ENCODE measurements at places on chromosomes 11 and 22. TPM values are rescaled to one million over a fixed set of nuclear protein-coding genes. Genes with fewer than 3 reads are reported as not detected.

The OR52A5 gene
- total RNA-seq = not detected

The FOXR1 gene
- not detected for total RNA-seq

The UBASH3B gene
- total RNA-seq = 18.5 TPM

The FAM181B gene
- not detected for total RNA-seq

The GUCY1A2 gene
- not detected for total RNA-seq

The FOSL1 gene
- 11.9 TPM for total RNA-seq

The GALNT18 gene
- 2.4 TPM for total RNA-seq

- DNase-seq = no peak
These were observed 16.5 kb downstream of the TOLLIP start for GRCh38 chr11:1292644-1293618.

DNA sequence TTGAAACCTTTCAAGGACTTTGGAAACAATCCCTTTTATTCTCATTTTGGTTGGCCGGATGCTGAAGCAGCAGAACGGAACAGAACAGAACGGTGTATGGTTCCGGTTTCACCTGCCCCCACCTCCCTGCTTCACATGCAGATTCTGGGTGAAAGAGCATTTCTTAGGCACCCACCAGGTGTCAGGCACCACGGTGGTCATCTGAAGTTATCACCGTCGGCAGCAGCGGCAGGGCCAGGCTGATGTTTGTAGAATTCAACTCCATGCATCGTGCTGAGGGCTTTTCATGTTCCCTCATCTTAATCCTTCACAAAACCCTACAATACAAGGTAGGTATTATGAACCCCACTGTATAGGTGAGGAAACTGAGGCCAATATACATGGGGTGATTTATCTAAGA, 13.6 kb upstream of the PHF21B start:
- no peak for DNase-seq

DNA sequence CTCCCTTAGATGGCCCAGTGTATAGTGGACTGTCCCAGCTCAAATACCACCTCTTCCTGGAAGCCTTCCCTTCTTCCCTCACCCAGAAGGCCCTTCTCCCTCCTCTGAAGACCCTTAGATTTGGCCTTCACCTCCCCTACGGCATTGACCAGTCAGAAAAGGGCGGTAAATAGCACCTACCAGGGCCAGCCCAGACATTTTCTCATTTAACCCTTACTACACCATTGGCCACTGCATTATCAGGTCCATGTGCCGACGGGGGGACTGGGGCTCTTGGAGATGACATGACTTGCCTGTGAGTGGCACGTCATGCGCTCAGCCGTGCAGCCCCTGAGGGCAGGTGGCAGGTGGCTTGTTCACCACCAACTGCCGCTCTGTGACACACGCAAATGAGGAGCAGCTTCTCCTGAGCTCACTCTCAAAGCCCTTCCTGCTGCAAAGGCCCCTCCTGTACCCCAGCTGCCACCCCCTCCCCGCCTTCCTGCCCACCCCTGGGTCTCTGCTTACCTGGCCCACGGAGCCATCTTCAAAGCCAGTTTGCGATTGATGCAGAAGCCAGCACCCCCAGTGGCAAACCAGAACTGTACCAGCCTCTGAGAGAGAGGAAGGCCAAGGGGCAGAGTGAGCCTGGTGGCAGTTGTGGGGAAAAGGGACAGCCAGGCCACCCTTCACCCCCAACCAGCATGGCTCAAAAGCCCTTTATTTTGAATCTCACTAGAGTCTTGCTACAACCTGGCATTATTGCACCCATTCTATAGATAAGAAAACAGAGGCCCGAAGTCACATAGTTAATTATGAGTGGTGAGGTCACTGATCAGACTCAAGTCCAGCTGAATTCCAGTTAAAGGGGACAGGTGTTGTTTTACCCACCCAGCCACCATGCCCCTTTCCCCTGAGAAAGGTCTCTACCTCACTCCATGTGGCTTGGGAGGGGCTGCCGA, 9.5 kb downstream of the MFNG start:
- no peak for DNase-seq

GRCh38 chr11:105611572-105612441, 1.9 kb downstream of the GRIA4 start:
- DNase-seq = no peak

DNA sequence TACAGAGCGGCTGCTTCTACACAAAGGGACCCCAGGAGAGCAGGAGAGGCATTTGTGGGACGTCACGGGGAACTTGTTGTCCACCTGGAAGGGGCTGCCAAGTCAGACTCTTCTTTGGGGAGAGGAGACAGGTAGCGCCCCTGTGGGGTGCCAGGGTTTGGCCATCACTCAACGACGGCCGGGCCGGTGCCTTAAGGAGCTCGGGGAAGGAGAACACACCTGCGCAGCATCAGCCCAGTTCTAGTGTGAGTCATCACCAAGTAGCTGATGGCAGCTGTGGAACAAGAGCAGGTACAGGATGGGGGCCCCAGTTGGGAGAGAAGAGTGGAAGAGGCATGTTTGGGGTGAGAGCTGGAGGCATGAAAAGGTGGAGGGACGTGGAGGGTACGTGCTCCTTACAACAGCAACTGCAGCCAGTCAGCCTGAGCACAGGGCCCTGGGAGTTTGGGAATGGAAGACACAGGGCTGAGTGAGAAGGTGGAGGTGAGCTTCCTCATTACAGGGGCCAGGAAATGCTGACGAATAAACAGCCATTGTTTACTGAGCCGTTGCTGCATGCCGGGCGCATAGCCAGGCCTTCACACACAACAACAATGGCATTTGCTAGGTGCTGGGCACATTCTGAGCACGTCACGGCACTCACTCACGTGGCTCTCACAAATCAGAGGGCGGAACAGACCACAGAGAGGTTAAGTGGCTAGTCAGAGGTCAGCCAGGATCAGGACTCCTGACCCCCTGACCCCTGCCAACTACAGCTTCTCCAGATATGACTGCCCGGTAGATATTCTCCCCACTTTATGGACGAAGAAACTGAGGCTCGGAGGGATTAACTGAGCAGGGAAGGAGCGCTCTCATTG, 29.1 kb upstream of the TP53I11 start:
- DNase-seq = no peak

- peak; percentile 65 for DNase-seq
These were observed 146.8 kb upstream of the ZC3H12C start for GRCh38 chr11:109946322-109946846.

DNA sequence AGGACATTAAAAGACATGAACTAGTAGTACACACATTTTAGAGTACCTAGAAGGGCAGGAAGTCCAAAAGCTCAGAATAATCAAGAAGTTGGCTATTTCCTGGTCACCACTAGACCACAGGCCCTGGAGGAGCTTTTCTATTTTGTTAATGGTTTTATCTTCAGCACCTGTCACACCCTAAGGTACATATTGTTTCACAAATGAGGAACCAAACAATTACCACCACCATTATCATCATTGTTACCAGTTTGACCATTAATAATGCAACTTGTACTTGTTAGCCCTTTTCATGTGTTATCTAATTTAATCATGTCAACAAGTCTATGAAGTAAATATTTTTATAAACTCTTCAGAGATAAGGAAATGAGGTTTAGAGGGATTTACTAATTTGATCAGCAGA, 4.9 kb downstream of the MRPL48 start:
- DNase-seq = no peak

- no peak for DNase-seq
These were observed 52.4 kb downstream of the GRIK4 start for GRCh38 chr11:120563703-120564572.

GRCh38 chr22:44206330-44206645, 25.6 kb downstream of the PARVG start:
- no peak for DNase-seq

- DNase-seq = no peak
These were observed 287.7 kb downstream of the TMEM135 start for GRCh38 chr11:87325490-87325872.

DNA sequence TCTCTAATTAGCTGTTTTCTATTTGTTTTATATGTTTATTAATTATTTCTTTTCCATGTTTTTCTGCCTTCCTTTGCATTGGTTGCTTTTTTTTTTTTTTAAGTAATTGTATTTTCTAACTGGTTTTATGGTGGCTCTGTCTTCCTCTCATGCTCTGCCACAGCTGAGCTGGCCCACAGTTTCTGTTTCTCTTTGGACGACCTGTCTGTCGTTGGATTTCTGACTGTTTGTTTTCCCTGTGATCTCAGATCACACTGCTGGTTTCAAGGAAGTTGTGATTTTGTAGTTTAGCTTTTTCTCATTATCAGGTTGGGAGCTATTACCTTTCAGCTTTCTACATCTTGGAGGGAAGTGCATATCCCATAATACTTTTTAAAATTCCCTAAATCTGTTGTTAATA, 15.9 kb upstream of the OR6M1 start:
- DNase-seq = no peak

- no peak for DNase-seq
These were observed 630.4 kb downstream of the METTL15 start for GRCh38 chr11:28738549-28738948.

DNA sequence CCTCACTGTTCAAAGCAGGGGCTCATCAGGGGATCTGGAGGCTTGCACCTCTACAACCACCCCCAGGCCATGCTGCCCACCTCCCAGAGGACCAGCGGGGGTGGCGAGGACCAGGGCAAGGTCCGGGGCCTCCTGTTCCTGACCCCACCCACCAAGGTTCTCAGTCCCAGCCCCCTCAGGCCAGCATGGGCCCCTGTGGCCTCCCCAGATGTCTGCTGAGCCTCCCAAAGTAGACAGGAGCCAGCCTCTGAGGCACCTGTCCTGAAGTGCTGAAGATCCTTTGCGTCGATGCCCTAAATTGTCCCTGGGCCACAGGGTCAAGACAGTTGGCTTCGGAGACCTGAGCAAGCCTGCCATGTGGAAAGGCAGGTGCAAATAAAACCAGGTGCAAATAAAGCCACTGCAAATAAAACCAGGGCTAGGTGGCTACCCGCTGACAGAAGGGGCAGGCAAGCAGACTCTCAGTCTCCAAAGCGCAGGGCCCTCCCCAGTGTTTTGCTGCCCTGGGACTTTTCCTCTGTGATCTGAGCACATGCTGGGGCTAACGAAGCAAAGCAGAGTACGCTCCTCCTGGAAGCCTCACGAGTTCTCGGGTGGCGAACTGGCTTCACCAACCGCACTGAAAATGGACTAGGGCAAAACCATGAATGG, 22.4 kb upstream of the ARFGAP3 start:
- no peak for DNase-seq

GRCh38 chr22:19622061-19622441, 92.3 kb upstream of the SEPTIN5 start:
- DNase-seq = no peak

- DNase-seq = no peak
These were observed 46.3 kb upstream of the TUB start for GRCh38 chr11:8034604-8035190.

GRCh38 chr11:47093541-47093940, 83.1 kb downstream of the ARFGAP2 start:
- DNase-seq = no peak

- no peak for DNase-seq
These were observed 59.1 kb downstream of the CSNK2A3 start for GRCh38 chr11:11293798-11294550.

DNA sequence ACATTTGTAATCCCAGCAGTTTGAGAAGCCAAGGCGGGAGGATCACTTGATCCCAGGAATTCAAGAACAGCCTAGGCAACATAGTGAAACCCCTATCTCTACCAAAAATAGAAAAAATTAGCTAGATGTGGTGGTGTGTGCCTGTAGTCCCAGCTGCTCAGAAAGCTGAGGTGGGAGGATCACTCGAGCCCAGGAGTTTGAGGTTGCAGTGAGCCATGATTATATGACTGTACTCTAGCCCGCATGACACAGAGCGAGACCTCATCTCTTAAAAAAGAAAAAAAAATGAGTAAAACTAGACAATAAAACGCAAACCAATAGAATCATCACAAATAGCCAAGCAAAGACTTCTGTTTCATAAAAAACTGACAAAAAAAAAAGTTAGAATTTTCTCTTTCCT, 21.8 kb downstream of the NUCB2 start:
- peak; percentile 83 for DNase-seq

DNA sequence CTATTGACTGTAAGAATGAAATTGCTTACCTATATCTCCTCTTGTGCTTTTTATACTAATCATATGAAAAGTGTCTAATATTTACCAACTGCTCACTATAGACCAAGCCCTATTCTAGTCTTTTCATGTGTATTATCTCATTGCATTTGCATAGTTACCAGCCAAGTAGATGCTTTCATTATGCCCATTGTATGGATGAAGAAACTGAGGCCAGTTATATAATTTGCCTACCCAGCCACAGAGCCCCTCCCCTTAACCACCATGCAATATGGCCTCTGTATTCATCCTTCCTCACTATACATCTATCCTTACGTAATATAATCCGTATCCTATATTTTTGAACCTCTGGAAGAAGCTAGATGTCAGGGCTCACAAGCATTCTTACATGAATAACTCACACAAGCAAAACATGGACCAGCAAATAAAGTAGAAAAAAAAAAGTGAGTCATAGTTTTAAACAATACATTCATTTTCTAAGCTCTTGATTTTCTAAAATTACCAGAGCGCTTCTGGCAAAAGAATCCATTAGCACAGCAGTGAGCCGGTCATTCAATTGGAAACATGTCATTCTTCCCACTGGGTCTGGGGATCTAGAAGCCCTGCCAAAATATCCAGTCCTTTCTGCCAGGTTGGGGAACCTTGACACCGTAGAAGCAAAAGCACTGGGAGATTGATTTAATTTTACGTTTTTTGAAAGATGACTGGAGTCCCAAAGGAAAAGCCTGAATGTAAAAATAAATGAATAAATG, 80.0 kb downstream of the C11orf91 start:
- no peak for DNase-seq
